NCI-H1417 (cell line): ENCODE measurements at places on chromosomes 3 and 15.
A peak's percentile ranks its signal among the peaks of the same experiment; 100 is the strongest.

- DNase-seq: no peak
These were observed 876.7 kb downstream of the NAALADL2 start for GRCh38 chr3:175735866-175736265.

DNA sequence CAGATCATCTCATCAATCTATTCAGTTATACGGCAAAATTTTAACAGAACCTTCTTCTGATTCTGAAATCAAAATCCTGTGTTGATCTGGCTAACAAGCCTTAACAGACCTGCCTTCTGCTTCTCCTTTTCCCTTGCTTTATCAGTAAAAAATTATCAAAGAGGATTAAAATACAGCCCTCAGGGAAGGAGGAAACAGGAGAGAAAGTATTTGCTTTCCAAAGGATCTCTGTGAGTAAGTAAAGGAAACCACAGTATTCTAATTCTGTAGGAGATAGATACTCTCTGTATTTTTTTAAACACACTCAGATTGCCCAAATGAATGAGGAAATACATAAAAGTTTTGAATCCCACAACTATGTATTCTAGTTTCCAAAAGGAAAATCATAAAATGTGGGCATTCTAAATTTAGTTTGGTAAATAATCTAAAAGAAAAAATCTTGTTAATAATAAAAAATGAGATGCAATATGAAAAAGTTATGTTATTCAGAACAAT is 221.8 kb downstream of the ZIC1 start:
- no peak for DNase-seq

DNA sequence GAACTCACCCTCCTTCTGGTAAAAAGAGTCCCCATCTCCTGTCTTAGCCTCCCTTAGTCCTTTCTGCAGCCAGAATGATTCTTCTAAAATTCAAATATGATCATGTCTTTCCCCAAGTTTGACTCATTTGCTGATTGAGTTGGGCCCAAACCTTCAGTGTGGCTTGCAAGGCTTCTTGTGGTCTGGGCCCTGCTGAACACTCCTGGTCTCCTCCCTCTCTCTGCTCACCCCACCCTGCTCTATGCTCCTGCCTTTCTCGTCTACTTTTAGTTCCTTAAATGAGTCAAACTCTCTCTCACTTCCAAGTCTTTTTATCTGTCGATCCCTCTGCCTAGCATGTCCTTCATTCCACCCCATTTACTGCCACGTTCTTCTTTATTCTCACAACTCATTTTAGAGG is 72.6 kb downstream of the CCR1 start:
- DNase-seq: no peak

- no peak for DNase-seq
These were observed 307.0 kb upstream of the ROPN1 start for GRCh38 chr3:124298951-124299350.

- DNase-seq: no peak
These were observed 87.8 kb downstream of the NCEH1 start for GRCh38 chr3:172622916-172623700.

DNA sequence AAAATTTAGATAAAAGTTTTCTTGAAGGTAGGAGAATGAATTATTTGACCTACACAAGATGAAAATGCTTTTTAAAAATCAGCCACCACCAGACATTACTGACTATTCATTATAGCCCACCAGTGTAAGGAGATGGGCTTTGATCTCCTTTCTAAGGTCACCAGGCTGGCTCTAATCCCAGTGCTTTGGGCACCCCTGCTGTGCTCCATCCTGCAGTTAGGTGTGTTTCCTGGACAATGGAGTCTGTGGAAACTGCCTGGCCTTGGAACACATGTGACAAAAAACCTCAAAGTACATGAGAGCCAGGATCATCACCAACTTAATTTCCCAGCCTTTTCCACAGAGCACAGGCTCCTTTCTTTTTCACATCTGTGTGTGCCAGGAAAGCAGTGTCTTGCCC is 260.9 kb downstream of the CHST2 start:
- peak; percentile 34 for DNase-seq

DNA sequence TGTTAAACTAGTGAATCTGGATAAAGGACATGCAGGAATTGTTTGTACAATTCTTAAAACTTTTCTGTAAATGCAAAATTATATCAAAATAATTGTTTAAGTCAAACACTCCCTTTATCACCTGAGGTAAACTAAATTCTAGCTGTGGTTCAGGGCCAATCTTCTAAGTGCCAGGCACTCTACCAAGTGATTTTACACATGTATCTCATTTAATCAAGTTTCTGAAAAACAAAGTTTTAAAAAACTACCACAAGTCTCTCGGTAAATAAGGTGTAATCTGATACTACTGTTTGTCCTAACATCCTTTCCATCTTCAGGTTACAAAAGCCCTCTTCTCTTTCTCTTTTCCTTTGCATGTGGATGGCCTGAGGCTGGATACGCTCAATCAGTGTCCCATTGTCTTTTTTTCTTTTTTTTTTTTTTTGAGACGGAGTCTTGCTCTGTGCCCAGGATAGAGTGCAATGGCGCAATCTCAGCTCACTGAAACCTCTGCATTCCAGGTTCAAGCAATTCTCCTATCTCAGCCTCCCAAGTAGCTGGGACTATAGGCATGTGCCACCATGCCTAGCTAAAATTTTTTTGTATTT is 19.3 kb downstream of the IFT80 start:
- DNase-seq: no peak

DNA sequence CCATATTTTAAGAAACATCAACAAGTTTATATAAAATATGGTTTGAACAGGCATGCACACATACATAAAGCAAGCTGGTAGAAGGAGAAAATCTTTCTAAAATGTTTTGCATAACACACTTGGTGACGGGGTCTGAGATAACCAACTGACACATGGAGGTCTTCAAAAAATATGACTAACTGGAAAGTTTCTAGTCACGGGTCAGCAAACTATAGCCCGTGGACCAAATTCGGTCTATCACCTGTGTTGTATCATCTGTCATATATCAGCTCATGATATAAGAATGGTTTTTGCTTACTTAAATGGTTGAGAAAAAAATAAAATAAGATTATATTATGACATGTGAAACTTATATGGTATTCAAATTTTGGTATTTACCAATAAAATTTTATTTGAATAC is 465.1 kb downstream of the FOXP1 start:
- DNase-seq: no peak

GRCh38 chr3:135497979-135498378 is 467.5 kb upstream of the PPP2R3A start:
- no peak for DNase-seq

DNA sequence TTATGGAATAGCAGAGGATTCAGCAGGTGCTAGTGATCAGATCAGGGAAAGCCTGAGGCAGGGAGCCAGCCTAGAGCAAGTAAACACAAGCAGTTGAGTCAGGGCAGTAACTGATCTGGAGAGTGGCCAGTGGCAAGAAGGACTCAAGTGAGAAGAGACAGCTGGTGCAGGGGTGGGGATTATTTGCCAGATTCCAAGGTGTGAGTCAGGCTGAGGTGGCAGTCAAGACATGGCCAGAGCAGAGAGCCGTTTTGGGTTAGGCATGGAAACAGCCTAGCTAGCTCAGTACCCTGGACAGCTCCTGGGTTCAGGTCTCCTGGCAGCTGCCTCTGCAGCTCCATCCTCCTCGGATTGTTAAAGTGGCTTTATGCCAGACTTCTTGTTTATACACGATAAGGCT is 281.9 kb upstream of the ONECUT1 start:
- DNase-seq: no peak

DNA sequence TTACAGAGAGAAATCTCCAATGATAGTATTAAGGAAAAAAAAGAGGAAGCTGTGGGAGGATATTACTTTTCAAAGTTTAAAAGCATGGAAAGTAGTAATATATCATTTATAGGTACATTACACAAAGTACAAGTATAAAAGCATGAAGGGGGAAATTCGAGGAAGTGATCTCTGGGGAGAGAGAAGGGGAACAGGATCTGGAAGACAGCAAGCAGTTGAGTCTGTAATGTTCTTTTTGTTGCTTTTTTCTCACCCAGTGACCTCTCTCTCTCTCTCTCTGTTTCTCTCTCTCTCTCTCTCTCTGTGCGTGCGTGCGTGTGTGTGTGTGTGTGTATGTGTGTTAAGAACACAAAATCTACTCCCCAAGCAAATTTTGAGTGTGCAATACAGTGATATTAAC is 10.2 kb downstream of the C3orf20 start:
- DNase-seq: no peak

- DNase-seq: no peak
These were observed 31.4 kb downstream of the FSD2 start for GRCh38 chr15:82774496-82774895.

DNA sequence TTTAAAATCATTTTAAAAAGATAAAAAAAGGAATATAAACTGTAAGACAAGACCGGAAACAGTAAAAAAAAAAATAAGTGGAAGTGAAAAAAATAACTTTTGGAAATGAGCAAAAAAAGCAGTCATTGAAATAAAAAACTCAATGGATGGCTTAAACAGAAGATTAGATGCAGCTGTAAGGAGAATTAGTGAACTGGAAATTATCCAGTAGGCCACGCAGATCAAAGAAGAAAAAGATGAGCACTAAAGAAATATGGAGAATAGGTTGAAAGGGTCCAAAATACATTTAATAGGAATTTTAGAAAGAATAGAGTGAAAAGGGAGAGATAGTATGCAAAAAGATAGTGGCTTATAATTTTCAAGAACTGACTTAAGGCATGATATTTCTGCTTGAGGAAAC is 47.0 kb downstream of the STARD5 start:
- DNase-seq: no peak

DNA sequence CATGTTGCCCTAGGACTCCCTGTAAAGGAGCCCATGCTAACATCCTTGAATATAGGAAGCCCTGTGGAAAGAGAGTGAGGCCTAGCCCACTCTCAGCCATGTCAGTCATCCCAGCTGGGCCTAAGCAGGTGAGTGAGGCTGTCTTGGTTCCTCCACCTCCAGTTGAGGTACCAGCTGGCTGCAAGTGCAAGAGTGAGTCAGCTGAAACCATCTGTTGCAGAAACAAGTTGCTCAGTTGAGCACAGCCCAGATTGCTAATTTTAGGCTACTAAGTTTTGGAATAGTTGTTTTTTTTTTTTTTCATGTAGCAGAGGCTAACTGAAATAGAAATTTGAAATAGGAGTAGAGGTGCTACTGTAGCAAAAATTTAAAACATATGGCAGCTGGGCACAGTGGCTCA is 43.7 kb upstream of the ADPGK start:
- no peak for DNase-seq

DNA sequence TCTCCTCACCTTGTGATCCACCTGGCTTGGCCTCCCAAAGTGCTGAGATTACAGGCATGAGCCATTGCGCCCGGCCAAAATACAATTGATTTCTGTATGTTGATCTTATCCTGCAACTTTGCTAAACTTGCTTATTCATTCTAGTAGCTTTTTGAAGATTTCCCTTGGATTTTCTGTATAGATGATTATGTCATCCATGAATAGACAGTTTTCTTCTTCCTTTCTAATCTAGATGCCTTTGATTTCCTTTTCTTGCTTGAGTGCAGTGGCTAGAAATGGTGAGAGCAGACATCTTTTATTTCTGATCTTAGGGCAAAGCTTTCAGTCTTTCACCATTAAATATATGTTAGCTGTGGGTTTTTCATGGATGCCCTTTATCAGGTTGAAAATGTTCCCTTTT is 4.4 kb upstream of the ELP6 start:
- no peak for DNase-seq

DNA sequence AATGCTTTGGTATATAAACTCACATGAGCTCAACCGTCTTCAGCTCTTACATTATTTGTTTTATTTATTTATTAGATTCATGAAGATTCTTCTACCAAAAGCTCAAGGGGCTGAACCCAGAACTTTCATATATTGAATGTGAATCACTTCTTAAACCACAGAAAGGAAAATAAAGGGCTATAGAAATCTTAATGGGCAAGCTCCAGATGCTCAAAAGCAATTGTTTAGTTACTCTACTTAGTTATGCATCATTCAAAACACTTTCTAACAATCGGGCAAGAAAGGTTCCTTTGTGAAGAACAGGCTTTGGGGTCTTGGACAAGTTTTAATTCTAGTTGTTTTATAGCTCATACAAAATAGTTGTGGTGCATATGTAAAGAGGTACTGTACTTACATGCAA is 380.2 kb downstream of the TIGIT start:
- DNase-seq: no peak

DNA sequence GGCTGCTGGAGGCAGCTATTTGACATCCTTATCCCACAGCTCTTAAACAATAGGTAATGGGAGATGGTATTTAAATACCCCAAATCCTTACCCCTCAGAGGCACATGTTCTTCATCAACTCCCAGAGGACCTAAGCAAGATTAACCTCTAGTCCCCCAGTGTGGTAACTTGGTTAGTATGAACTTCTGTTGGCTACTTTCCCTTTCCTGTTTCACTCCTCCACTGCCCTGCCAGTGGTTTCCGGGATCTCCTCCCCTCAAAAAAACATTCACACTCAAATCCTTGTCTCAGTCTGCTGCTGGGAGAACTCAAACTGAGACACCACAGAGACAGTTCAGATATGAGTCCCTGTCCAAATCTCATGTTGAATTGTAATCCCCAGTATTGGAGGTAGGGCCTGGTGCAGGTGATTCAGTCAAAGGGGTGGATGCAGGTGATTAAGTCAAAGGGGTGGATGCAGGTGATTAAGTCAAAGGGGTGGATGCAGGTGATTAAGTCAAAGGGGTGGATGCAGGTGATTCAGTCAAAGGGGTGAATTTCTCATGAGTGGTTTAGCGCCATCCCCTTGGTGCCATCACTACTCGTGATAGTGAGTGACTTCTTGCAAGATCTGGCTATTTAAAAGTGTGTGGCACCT is 335.0 kb upstream of the CTNNB1 start:
- no peak for DNase-seq

- no peak for DNase-seq
These were observed 232.7 kb downstream of the MECOM start for GRCh38 chr3:169430707-169431404.

GRCh38 chr15:81097116-81097889 is 36.8 kb upstream of the CFAP161 start:
- no peak for DNase-seq

GRCh38 chr15:68414591-68414990 is 17.4 kb downstream of the ITGA11 start:
- DNase-seq: no peak

DNA sequence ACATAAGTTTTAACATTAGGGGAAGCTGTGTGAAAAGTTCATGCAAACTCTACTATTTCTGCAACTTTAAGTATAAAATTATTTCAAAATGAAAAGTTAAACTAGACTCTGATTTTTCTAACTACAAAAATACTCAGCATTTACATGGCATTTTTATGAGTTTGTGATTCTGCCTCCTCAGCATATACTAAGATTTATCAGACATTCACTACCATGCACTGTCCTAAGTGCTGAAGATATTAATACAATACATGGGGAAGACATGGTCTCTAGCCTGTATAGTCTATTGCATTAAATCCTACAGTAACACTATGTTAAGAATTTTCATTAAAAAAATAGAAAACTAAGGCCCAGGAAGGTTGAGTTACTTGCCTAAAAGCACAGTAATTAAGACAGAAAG is 80.7 kb downstream of the ZNF148 start:
- no peak for DNase-seq

DNA sequence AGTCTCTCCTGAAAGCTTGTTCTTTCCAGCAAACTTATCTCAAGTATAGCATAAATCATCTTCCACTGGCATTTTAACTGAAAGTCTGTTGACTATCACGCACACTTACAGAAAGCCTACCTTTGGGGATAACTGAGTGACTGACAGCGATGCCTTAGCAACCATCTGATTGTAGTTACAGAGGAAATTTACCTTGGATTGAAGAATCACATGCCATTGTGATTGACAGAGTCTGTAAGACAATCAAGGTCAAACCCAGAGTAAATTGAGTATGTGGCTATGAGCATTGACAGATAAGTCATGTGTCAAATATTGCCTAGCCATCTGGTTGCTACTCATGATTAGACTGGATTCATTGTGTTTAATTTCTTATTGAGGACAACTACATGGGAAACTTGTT is 82.0 kb downstream of the CNTN4 start:
- DNase-seq: no peak

- DNase-seq: no peak
These were observed 486.7 kb downstream of the IL5RA start for GRCh38 chr3:2623436-2623835.
